Activated T-cell treated with anti-CD3 and anti-CD28 coated beads, Interleukin-2, amount 50 U/mL, for 48 hours (primary cell): ENCODE measurements at places on chromosomes 2 and 18.

- peak; percentile 31 for DNase-seq
These were observed 66.4 kb downstream of the TSHZ1 start for GRCh38 chr18:75276818-75277609.

DNA sequence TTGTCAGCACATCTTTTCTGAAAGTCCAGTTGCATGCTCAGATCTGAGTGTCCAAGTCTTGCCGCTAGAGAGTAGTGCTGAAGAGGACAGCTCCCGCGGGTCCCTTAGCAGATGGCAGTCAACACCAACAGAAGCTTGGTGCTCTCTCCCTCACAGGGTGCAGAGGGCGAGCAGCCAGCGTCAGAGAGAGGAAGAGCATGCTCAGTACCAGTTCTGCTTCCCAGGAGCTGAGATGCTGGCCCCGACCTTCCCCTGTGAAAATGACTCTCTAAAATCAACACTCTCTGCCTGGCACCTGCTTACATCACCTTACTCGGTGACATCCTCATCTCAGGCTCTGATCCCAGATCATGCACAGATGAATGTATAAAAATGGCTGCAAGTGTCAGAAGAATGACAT, 86.0 kb upstream of the TWIST2 start:
- no peak for DNase-seq

DNA sequence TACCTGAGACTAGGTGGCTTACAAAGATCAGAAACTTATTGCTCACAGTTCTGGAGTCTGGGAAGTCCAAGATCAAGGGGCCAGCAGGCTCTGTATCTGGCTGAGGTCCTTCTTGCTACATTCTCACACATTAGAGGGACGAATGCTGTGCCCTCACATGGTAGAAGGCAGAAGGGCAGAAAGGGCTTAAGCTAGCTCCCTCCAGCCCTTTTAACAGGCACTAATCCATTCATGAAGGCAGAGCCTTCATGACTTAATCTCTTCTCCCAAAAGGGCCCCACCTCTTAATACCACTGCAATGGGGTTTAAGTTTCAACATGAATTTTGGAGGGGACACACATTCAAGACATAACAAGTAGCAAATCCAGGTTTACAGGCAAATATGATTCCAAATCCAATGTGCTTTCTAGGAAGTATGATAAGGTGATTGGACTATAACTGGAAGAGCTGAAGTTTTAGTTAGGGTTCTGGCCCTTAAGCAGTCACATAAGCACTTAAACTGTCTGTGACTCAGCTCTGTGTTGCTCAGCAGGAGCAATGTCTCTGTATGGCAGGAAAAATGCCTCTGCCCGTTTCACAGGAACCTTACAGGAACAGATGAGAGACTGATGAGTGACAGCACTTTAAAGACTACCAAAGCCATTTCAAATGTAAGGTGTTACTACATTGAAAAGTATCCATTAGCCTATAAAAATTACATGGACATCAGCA, 119.6 kb upstream of the PTPRM start:
- DNase-seq, result no peak

- no peak for DNase-seq
These were observed 1141.8 kb downstream of the RPIA start for GRCh38 chr2:89833116-89833779.

DNA sequence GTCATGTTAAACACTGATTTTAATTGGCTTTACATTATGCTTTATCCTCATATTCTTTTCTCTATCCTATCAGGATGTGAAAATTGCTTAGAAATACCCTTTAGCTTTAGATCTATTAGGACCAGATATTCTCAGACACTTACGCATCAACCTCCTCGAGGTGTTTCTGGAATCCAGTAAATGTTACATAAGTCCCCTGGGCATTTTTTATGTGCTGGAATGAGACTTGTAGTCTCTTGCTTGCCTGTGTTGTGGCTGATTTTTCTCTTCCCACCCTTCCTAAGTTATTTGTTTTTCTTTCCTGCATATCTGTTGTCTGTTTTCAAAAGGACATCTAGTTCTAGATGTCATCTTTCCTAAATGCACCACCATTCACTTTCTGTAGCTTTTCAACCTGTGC, 197.1 kb downstream of the CCDC85A start:
- DNase-seq, result no peak

DNA sequence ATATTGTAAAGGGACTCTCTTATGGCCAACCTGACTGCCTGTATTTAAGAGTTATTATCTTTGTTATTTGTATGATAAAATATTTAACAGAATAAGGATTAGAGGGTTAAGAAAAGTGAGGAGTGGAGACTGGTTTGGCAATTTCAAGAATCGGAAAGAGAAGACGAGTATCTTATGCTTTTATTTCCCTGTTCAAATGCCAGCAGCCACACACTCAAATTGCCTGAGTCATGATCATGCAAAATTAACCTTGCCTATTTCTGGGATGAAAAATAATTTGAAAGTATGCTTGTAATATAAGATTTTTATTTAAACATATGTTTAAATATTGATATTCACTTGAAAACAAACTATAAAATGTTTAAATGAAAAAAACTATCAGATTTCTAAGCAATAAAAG, 188.6 kb downstream of the CD226 start:
- DNase-seq, result no peak

- no peak for DNase-seq
These were observed 303.9 kb downstream of the CPS1 start for GRCh38 chr2:210860276-210860675.

DNA sequence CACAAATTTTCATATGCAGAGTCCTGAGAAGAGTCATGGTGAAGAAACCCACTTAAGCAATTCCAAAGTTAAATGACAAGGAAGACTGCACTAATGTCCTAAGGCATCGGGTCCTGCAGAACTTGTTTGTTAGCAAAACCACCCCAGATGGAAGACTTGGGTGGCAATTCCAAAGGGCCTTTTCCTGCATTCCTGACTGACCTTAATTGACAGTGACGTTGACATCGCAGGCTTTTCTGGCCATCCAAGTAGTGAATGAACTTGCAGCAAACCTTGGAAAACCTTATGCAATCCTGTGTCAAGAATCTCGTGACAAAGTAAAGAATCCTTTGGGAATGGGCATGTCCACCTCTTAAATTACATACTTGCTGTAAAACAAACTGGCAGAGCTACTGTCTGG, 112.5 kb upstream of the SH3BP4 start:
- no peak for DNase-seq

DNA sequence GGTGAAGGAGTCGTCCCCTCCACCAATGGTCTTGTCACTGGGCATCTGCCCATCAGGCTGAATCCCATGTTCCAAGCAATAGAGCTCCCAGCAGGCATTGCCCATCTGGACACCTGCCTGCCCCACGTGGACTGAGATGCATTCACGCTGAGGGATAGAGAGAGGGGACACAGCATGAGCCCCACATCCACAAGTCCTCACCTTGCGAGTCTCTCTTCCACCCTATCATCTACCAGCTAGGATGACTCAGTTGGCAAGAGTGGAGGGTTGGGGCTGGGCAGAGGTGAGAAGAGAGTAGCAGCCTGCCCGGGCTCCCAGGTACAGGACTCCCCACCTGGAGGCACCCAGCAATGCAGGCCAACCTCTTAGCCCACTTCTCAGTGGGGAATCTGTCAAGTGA, 959 bp upstream of the TUBA4B start:
- peak; percentile 50 for DNase-seq

- DNase-seq, result no peak
These were observed 28.1 kb downstream of the CCDC68 start for GRCh38 chr18:54931152-54931551.

DNA sequence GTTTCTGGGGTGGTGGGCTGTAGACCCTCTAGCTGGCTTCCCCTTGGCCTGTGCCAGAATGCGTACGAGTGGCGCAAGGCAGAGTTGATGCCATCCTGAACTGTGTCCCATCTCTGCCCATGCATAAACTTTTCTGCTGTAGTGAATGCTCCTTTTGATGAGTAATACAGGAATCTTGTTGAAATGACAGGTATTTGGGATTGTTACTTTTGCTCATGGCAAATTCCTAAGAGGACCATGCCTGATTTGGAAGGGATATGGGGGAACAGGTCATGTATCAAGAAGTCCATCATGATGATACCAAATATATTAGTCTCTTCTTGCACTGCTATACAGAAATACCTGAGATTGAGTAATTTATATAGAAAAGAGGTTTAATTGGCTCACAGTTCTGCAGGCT, 648.0 kb downstream of the SLC4A3 start:
- no peak for DNase-seq

GRCh38 chr18:61972389-61973264, 79.8 kb upstream of the RNF152 start:
- DNase-seq, result no peak

- DNase-seq, result peak; percentile 45
These were observed 1.0 kb upstream of the PPP1CB start for GRCh38 chr2:28750316-28751251.

- DNase-seq, result no peak
These were observed 63.3 kb downstream of the MDH1 start for GRCh38 chr2:63651861-63652651.

- no peak for DNase-seq
These were observed 66.2 kb downstream of the MAP4K4 start for GRCh38 chr2:101763496-101764333.

DNA sequence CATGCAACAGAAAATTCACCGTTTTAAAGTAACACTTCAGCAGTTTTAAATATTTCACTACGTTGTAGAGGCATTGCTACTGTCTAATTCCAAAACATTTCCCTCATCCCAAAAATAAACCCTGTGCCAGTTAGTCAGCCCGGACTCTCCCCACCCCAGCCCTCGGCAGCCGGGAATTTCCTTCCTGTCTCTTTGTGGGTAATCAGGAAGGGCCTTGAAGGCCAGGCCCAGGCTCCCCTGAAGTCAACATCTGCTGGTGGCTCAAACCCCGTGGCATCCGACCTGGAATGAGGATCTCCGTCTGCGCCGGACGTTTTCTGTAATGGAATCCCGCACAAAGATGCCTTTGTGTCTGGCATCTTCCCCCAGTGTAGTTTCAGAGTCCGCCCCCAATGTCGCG, 219.6 kb downstream of the SNTG2 start:
- DNase-seq, result no peak

DNA sequence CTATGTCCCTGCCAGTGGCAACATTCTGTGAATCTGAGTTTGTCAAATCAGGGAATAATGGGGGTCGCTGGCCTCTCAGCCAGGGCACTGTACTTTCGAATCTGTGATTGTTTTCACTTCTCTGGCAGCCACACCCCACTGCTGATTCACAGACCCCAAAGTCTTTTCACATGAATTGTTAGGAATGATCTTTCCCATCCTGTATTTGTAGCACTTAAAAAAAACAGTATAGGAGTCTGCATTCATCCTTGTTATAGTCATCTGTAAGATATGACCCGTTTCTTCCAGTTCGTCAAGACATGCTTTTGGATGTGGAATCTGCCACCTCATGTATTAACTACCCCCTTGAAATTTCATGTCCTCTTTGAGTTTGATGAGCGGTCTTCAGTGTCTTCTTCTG, 928 bp downstream of the NAGK start:
- DNase-seq, result no peak

GRCh38 chr2:70049255-70049654, 38.0 kb upstream of the PCBP1 start:
- no peak for DNase-seq

- no peak for DNase-seq
These were observed 49.4 kb downstream of the ETAA1 start for GRCh38 chr2:67446491-67446911.

GRCh38 chr2:160097326-160097725, 34.9 kb upstream of the PLA2R1 start:
- DNase-seq, result no peak

DNA sequence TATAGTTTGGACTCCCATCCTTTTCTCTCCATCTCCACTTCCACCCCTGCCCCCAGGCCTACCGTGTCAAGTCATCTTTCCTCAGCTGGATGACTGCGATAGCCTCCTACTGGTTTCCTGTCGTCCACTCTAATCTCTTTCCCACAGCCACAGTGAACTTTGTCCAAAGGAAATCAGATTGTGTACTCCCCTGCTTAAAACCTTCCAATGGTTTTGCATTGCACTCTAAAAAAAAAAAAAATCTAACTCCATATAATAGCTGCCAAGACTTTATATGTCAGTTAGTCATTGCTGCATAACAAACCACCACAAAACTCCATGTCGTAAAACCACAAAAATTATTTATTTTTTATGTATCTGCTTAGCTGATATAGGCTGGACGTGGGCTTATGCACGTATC, 160.2 kb upstream of the CCDC68 start:
- no peak for DNase-seq

DNA sequence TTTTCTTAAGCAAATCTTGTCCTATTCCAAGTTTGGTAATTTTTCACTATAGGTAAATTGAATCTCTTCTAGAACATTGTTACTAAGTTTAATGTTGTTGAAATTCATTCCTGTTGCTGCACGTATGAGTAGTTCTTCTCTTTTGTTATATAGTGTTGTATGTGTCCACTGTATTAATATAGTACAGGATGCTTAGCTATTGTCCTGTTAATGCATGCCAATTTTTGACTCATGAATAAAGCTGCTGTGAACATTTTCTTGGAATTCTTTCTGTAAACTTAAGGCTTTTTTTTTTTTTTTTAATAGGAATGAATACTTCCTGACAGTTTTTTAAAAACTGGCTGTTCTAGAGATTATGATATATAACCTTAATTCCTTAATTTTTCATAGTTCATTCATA, 326.9 kb downstream of the SLC4A3 start:
- no peak for DNase-seq

GRCh38 chr2:27765621-27766286, 5.8 kb upstream of the MRPL33 start:
- peak; percentile 67 for DNase-seq

- DNase-seq, result peak; percentile 87
These were observed at the start of gene ITSN2 for GRCh38 chr2:24360050-24360962. Gene ITSN2 (minus strand): TSS chr2:24360536. CDS start chr2:24328082, 32,454 bp downstream.

DNA sequence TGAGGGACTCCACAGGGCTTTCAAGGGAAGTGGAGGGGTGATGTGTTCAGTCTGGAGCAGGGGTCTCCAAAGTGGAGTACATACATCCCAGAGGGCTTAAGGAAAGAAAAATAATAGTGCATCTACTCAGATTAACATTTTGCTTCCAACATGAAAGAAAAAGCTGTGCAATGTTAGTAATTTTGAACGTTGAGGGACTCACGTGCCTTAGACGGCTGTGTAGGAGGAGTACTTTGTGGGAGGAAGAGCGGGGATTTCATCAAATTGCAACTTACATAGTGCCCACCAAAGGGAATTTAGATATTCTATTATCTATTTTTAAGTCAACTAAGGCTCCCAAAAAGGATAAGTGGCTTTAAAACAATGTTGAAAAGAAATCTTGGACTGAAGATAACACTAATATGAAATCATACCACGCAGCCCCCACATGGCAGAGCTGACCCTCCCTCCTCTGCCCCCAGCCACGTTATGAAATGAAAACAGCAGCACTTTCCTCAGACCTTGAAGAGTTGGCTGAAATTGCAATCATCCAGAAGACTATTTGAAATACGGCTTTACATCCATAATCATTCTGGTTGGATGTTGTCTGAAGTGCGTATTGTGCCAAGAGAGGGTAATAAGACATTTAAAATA, 42.9 kb downstream of the MEX3C start:
- no peak for DNase-seq
